ENCODE measurements at places on chromosomes 13 and 19. TPM values are rescaled to one million over a fixed set of nuclear protein-coding genes. Genes with fewer than 3 reads are reported as not detected.

The ZNF723 gene
- total RNA-seq: not detected

The LRRC4B gene
- not detected for total RNA-seq

The SYNGR4 gene
- total RNA-seq: not detected

The TYK2 gene
- total RNA-seq: 296 TPM

The OR7E24 gene
- total RNA-seq: not detected

DNA sequence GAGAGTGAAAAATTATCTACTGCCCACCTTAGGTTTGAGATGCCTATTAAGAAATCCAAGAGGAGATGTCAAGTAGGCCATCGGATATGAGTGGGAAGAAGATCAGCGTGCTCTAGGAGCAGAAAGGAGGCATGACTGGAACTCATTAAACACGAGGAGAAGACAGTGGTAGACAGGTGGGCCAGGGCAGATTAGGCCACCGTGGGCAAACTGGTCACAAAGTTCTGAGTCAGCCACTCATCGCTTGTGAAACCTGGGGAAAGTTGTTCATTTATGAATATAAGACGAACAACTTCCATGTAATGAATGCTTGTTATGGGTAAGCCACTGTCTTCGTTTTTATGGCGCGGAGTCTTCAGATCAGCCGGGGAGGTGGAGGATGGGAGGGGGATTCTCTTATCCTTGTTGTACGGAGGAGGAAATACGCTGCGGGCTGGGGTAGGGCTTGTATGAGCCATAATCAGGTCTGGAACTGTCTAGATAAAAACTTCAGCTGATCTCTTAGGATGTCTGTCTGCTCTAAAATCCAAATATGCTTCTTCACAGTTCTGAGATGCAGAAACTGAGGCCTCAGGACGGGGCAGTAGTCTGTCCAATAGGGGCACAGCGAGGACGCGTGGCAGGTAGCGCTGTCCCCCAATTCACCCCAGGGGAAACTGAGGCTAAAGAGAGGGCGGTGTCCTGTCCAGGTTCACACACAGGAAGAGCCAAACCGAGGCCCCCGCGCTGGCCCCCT, 1.1 kb upstream of the ZNF444 start:
- DNase-seq: no peak

GRCh38 chr13:28493740-28494503, 1.0 kb downstream of the FLT1 start:
- no peak for DNase-seq

GRCh38 chr13:110347535-110348308, 40.6 kb downstream of the COL4A2 start:
- no peak for DNase-seq

GRCh38 chr19:13066933-13067807, 35.5 kb downstream of the LYL1 start:
- no peak for DNase-seq

GRCh38 chr19:28981518-28981917, 231.4 kb downstream of the UQCRFS1 start:
- DNase-seq: no peak

DNA sequence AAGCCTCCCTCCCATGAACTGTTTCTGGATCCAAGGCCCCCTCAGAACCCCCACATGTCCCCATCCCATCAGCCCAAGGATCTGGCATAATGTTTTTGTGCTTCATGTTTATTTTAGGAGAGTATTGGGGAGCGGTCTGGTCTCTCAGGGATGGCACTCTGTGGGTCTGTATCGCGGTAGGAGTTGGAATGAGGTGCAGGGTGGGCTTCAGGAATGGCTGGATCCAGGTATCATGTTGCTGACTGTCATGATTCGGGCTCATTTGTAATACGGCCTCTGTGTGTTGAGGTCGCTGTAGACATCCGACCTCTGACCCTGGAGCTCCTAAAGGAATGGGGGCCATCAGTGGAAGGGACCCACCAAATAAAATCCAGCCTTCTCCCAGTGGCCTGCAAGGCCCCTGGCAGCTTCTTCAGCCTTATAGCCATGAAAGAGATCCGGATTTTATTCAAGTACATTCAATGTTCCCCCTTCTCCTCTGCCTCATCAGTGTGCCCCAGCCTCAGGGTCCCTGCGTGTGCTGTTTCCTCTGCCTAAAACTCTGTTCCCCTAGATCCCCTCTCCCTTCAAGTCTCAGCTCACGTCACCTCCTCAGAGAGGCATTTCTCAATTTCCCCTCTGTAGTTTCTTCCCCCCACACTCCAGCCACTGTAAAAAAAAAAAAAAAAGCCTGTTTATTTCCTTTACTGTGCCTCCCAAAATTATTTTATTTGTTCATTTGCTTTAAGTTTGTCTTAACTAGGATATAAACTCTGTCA, 2.2 kb downstream of the HCST start:
- DNase-seq: no peak

DNA sequence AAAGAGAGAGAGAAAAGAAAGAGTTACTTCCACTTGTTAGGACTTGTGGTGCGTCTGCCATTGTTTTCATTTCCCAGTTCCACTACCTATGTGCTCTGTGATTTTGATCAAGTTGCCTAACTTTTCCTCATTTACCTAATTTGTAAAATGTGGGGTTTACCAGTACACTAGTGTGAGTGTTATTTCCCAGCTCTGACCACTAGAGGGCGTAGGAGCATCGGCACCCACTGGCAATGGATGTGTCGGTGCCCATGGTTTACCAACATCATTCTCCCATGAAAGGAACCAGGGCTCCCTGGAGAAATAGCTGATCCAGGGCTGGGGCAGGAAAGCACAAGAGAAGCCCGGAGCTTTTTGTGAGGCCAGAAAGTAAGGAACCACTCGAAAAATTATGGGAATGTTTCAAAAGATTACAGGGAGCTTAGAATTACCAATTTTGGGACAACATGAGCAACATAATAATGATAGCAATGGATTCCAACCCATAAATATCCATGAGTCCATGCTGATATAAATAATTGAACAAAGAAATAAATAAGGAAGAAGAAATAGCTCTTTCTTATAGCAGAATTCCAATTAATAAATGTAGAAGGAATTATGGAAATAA, 15.1 kb upstream of the CEACAM4 start:
- peak; percentile 74 for DNase-seq

GRCh38 chr19:49688531-49689132, 762 bp upstream of the ADM5 start:
- no peak for DNase-seq

- peak; percentile 19 for DNase-seq
Observed at GRCh38 chr19:51697169-51697776, 4.1 kb downstream of the SPACA6 start.

DNA sequence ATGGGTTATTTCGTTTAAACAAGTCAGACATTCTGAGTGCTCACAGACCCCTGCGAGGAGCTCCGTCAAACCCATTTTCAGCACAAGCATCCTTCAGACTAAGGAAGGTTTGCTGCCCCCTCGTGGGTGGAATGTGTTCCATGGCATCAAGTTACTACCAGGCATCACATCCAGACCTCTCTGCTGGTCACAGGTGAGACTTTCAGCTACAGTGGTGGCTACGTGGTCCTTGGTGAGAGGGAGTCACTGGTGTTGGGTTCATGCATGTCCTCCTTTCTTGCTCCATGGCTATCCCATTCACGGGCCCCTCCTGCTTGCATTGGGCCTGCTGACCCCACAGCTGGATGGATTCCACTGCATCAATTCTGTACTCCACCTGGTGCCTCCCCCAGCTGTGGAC, 9.1 kb upstream of the LILRB5 start:
- DNase-seq: peak; percentile 82

DNA sequence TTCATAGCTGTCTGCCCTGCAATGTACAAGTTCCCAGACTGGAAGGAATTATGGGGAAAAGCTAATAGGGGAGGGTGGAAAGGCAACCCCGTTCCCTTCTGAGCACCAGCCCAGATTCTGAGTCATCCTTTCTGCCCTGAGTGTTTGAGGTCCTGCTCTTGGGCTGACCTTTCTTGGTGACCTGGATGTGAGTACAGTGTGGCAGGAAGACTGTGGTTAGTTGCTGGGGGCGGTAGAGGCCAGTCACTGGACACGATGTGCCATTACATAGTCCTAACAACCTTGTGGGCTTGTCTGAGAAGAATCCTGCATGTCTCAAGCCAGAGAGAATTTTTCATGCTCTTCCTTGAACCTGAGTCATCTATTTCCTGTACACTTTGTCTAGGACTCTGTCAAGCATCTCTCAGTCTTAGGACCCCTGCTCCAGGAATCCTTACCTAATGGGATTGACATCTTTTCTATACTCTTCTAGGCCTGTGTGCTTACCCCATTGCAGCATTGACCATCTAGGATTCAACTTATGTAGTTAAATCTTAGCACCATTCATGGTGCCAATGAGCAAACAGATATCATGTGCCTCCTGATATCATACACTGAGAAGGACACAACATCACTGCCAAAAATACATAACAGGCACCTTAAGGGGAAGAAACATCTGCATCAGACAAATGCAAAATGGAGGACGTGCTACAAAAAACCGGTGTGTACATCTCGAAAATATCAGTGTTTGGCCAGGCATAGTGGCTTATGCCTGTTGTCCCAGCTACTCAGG, 8.1 kb upstream of the ANGPTL4 start:
- DNase-seq: no peak

DNA sequence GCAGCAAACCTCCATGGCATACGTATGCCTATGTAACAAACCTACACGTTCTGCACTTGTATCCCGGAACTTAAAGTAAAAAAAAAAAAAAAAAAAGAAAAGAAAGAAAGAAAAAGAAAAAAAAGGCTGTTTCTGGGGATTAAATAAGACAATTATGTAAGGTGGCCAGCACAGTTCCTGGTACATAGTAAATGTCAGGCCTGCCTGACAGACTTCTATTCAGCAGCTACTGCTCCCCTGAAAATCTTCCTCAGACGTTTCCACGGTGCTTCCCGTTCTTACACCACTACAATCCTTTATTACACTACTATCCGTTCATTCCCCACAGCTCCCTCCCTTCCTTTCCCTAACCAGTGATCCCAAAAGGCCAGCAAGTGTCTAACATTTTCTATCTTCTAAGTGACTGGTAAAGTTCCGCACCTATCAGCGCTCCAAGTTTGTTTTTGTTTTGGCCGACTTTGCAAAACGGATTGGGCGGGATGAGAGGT, 636 bp upstream of the RB1 start:
- DNase-seq: no peak

- no peak for DNase-seq
Observed at GRCh38 chr13:60213236-60213744, 49.6 kb upstream of the DIAPH3 start.
